ENCODE measurements at places on chromosomes 6 and 20.

DNA sequence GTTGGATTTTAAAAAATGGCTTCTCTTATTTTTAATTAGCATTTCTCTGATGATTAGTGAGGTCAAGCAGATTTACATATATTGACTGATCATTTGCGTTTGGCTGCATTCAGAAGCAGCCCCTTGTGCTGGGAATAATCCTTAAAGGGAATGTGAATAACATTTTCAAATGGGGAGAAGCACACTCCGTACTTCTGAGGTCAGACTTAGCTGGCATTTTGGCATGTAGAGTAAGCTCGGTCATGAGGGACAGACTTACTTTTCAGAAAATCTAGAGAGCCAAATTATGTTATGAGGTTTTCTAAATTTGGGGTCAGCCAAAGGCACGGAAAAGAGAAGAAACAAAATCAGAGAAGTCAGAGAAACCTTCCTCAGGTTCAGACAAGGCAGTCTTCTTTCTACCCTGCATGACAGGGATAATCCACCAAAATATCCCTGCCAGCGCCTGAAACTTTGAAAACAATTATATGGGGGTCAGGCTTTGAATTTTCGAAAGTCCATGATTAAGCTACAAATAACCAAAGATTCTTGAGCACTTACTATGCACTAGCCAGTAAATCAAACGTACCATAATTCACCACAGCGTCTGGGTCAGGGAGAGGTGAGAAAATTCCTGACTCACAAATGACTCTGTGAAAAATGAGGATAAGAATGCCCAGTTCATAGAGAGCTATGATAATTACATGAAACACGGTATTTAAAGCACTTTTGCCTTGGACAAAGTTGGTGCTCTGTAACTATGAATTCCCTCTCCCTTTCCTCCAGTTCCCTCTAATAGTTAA is 44.9 kb downstream of the ADAT2 start:
- DNase-seq = no peak

GRCh38 chr6:167671977-167672687 is 154.6 kb upstream of the AFDN start:
- DNase-seq = no peak

DNA sequence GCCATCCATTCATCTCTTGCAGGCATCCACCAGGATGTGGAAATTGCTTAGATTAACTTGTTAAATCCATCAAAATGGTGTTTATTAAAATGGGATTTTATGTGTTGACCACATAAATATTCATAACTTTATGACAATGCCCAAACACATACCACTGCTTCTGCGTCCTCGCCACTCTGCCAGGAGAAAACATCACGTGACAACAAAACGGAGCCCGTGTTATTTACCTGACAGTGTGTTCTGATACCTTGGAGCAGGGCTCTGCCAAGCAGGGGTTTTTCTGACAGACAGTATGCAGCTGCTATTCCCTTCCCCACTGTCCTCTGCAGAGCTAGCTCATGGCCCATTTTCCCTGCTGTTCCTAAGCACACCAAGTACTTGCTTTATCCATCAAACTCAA is 279.5 kb upstream of the CHD6 start:
- no peak for DNase-seq

DNA sequence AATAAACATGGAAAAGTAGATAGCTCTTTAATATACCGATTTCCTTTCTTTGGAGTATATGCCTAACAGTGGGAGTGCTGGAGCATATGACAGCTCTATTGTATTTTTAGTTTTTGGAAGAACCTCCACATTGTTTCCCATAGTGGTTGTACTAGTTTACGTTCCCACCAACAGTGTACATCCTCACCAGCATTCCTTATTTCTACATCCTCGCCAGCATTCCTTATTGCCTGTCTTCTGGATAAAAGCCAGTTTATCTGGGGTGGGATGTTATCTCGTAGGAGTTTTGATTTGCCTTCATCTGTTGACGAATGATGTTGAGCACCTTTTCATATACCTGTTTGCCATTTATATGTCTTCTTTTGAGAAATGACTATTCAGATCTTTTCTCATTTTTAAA is 2.6 kb downstream of the MICA start:
- no peak for DNase-seq

DNA sequence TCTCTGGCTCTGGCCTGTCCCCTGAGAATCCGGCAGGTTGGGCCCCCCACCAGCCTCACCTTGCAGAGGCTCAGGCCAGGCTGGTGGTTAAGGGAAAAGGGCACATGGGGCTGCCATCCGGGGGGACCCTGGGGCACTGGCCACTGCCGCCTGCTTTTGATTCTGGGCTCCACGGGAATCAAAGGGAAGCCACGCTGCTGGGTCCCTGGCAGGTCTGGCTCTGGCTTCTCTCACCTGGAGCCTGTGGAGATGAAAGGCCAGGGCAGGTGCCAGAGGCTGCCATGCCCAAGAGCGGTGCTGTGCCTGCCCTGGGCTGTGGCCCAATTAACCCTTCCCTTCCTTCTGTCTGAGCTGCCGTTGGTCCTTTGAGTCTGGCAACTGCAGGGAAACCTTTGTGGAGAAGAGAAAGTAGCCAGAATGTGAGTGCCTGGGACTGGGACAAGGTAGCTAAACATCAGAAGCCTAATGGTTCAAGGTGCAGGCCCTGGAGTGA is 9.4 kb upstream of the CDH22 start:
- DNase-seq = no peak

GRCh38 chr20:58854638-58855471 is 2.3 kb downstream of the GNAS start:
- DNase-seq = no peak

- DNase-seq = peak; percentile 57
These were observed 18.0 kb downstream of the TUBB2A start for GRCh38 chr6:3139090-3139903.

- DNase-seq = no peak
These were observed 73.7 kb upstream of the PTCHD4 start for GRCh38 chr6:48184648-48185047.

GRCh38 chr6:137819740-137820139 is 47.3 kb upstream of the TNFAIP3 start:
- no peak for DNase-seq

GRCh38 chr6:75124983-75125382 is 80.9 kb downstream of the COL12A1 start:
- no peak for DNase-seq

- DNase-seq = no peak
These were observed 1.6 kb downstream of the MYLIP start for GRCh38 chr6:16130437-16130891.

GRCh38 chr20:51042657-51043247 is 19.8 kb upstream of the KCNG1 start:
- no peak for DNase-seq

DNA sequence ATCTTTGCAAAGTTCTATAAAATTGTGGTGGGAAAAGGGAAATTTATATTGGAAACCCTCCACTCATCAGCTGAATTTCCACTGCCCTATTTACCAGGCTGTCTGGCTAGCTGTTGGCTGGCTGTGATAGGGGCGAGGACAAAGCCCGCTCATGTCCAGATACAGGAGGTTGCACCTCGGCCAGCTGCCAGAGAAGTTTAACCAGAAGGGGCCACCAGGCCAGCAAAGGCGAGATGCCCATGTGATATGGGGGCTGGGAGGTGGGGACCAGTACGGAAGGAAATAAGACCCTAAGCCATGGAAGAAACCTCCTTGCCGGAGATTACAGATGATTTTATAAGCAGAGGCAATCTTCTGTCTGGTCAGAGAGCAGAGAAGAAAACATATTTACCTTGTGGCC is 143.8 kb downstream of the FNDC1 start:
- no peak for DNase-seq

DNA sequence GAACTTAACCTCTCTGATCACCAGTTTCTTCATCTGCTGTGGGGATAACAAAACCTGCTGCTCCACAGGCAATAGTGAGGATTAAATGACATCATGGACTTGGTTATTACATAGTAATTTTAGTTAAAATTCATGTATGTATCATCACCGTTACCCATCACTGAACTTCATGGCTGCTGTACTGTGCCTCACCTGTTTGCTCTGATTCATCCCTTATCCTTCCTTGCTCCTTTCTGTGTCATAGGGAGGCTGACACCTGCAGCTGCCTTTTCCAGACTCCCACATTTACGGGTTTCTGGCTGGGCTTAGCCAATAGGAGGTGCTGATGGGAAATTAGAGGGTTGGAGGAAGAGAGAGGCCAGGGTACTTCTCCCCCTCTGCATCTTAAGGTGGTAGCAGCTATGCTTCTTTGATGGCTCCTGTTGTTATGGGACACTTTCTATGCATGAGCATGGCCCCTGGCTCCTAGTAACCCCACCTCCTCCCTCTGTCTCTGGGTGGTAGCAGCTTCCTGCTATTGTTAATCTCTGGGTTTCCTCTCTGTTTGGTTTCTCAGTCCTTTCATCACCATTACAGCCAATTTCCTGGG is 332.1 kb downstream of the DHX35 start:
- DNase-seq = no peak

DNA sequence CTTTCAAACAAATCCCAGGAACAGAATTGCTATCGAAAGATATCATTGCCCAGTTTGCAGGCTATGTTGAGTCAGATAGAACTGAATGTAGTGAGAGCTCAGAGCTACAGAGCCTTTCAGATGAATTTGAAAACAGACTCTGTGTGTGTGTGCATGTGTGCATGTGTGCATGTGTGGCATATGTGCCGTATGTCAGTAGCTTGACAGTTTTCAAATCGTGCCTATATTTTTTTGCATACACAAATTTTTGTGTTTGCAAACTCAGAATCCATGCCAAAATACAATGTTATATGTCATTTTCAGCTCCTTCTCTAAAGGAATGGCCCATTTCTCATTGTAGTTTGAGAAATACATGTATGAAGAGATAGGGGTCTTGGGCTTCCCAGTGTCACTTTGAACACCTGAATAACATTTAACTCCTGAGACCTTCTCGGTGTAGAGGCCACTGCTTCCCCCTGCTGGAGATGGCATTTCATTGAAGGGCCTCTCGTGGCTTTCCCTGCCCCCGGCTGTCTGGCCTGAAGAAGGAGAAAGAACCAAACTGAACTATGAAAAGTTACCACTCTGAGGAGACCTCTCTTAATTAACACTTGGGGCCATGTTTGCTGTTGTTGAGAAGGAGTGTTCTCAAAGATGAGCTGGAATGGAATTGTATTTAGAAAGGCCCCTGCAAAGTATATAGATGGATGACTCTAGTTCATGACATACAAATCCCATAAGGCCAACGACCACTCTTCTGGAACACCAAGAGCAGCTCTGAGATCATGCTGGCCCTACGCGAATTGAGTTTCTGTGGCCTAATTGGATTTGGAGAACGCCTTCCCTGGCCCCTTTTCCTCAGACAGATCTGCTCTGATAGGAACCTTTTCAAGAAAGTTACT is 58.7 kb downstream of the VAPB start:
- peak; percentile 18 for DNase-seq

DNA sequence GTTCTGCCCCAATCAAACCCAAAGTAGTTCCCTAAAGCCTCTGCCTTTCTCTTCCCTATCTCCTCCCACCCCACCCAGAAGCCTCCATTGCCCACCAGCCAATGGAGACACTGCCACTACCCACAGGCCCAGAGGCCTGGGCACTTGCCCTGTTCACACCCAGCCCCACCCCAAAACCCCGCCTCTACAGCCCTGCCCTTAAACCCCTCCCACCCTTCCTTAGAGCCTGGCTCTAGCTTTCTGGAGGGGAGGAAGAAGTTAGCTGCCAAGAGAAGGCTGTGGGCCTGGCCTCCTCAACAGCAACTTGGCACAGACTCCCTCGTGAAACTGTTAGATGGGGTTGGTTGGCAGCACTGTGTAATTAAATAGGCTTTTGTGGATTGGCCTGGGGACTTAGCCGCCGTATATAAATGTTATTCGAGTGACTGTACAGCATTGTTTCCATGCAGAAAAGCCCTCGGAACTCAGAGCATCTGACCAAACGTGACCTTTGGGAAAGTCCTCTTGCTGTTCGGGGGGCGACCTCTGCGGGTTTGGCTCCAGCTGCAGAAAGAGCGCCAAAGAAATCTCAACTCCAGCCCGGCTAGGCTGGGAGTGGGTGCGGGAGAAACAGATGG is 31.4 kb downstream of the COL11A2 start:
- no peak for DNase-seq

- no peak for DNase-seq
These were observed 365.9 kb downstream of the MMUT start for GRCh38 chr6:49097116-49097515.

GRCh38 chr6:147177286-147177685 is 26.9 kb upstream of the STXBP5 start:
- DNase-seq = no peak

- DNase-seq = no peak
These were observed 23.8 kb downstream of the PHACTR2 start for GRCh38 chr6:143701349-143702234.

DNA sequence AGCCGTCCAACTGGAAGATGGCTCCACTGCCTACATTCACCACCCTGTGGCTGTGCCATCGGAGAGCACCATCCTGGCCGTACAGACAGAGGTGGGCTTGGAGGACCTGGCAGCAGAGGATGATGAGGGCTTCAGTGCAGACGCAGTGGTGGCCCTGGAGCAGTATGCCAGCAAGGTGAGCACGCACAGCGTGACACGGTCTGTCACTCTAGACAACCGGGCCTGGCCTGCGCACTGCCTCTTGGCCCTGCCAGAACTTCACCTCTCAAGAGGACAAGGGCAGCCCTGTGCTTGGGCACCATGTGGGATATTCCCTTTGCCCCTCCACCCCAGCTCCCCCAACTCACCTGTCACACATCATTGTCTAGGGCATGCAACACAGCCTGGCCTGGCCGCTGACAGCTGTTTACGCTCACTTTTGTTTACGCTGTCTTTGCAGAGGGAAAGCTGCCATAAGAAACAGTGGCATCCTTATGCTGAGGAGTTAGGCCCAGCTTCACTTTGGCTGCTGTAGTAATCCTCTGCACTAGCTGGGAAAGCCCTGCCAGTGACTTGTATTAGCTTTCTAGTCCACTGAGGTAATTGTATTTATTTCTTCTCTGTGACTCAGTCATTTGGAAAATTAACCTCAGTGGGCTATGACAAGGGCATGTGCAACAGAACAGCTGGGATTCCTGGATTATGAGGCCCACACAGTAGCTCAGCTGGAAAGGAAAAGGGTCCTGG is 9.8 kb upstream of the DEF6 start:
- DNase-seq = peak; percentile 8

DNA sequence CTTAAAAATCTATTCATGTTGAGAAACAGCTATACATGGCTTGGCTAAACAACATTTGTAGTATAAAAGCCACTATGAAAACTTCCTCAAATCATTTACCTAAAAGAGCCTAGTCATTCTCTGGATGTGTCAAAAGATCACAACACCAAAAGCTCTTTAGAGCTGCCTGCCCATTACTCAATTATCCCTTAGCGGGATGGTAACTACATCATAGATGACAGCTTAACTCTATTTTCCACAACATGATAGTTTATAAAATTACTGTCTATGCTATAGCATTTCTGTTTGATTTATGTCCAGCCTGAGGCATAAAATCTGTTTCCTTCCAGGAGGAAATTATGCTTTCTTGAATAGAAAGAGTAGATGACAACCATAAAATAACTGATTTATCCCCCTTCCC is 777.6 kb upstream of the HS3ST5 start:
- DNase-seq = no peak

- DNase-seq = no peak
These were observed 50.7 kb upstream of the TOX2 start for GRCh38 chr20:43863821-43864544.
